Umbilical cord (tissue), 2 donors: ENCODE measurements at places on chromosomes 3 and 15.

DNA sequence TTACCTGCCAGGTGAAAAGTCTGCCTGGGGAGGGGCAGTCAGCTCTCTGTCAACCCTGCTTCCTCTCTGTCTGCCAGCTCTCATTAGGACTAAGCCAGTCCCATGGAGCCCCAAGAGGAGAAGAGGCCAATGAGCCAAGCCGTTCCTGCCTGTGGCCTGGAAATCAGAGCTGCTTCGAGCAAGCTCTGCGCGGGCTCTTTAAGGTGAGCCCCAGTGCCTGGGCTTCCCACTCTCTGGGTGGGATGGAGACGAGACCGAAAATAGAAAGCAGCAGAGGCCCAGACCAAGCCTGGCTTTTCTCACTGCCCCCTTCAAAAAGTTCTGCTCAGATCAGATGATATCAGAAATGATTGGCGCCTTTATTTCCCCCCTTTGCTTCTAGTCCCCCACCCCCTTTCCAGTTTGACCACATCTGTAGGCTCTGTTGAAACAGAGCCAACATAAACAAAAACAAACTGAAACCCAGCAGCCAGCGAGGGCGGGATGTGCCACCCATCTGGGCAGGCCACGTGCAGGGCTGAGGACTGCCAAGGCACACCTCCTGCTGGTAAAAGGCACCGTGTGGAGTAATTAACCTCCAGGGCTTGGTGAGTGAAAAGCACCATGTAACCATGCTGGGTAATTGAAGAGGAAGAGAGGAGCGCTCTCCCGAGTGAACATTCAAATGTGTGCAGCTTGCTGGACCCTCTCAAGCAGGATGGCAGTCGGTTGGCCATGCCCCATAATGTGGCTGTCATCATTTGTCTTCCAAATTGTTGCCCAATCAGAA lies 471.0 kb upstream of the PROK2 start:
- DNase-seq: peak; percentile 88

DNA sequence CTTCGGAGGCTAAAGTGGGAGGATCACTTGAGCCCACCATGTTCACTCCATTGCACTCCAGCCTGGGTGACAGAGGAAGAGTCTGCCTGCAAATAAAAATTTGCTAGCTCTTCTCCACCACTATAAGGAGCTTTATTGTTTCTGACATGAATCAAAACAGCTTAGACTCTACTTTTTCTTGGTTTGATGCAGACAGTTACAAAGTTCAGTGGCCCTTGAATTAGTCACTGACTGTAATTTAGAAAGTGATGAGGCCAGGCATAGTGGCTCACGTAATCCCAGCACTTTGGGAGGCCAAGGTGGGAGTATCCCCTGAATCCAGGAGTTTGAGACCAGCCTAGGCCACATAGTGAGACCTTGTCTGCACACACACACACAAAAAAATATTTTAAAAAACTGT lies 172.4 kb upstream of the CGNL1 start:
- no peak for DNase-seq

DNA sequence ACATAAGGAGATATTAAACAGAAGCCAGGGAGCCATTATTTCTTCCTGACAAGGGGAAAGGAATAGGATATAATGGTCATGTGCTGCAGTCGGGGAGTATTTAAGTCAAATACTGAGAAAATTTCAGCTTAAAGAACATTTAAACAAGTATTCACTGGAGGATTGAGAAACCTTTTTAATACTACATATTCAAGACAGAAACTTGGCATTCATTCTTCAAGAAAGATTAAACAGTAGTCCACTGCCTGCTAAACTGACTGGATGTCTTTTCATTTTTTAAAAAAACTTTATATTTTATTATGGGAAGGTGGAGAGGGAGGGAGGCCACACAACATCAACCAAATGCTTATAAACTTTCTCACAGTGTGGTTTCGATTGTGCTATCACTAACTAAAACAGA lies 107.4 kb upstream of the CBLB start:
- peak; percentile 62 for DNase-seq

DNA sequence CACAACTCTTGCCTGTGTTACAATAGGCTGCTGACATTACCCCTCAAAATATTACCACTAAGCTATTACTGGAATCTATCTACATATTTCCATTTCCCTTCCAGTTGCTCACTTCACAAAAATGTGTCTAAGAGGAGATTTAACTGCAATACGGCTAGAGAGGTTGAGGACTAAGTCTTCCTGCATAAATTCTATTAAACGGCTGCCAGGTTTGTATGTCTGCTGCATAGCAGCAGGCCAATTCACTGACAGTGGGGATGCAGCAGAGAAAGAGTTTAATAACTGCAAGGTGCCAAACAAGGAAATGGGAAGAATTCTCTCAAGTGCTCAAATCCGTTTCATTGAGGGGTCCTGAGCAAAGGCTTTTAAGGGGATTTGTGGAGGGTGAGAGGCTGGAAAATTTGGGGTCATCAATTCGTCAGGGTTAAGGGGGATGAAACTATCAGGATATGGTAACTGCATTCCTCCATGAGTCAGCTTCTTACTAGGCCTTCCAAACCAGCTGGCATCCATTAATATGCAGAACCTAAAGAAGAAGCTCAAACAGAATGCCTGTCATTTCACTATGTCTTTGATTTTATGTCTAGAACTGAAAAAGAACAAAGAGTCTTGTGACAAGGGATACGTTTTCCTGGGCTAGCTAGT lies 675.6 kb downstream of the TBL1XR1 start:
- no peak for DNase-seq

DNA sequence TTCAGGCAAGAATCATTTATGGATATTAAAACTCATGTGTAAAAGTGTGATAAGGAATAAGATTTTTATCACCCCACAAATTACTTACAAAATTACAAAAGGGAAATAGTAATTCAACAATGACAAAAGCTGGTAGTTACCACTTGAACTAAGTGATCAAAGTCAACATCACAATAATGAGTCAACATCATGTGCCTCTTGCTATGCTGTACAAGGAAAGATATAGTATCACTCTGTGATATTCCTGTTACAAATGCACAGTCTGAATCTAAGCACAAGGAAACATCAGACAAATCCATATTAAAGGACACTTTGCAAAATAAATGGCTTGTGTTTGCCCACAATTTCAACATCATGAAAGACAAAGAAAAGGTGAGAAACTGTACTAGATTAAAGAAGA lies 90.5 kb upstream of the PLCL2 start:
- no peak for DNase-seq

DNA sequence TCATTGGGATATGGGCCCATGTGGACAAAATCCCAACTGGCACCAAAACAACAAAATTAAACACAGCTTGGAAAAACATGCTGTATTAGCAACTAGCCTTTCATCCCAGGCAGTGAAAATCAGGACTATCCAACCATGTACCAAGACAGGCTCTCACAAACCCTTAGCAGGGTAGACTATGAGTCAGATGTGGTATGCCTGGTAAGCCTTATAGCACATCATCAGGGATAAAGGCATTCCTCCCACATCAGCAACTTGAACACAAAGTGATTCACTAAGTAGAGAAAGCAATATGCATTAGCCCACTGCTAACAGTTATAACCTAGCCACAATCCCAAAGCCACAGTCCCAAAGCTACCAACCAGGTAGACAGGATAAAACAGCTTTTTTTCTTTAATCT lies 8.0 kb downstream of the CEP152 start:
- DNase-seq: peak; percentile 92

DNA sequence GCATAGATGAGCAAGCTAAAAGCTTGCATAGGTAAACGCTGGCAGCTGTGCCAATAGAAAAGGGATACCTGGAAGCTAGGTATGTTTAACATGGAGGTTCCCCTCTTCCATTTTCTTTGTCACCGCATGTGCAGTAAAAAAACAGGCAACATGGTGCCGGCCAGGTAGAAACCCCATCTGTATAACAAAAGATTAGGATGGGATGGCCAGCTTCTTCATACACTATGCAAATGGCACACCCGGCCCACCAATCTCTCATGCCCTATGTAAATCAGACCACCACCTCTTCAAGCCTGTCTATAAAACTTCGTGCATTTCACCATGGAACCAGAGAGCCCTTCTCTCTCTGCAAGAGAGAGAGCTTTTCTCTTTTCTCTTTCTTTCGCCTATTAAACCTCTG lies 224.3 kb upstream of the P2RY1 start:
- DNase-seq: no peak

- no peak for DNase-seq
Observed at GRCh38 chr3:37037352-37037751, 44.0 kb downstream of the MLH1 start.

GRCh38 chr3:42557854-42558253 lies 23.9 kb downstream of the SEC22C start:
- DNase-seq: no peak

GRCh38 chr3:23244324-23245041 lies 41.4 kb downstream of the UBE2E2 start:
- DNase-seq: no peak

DNA sequence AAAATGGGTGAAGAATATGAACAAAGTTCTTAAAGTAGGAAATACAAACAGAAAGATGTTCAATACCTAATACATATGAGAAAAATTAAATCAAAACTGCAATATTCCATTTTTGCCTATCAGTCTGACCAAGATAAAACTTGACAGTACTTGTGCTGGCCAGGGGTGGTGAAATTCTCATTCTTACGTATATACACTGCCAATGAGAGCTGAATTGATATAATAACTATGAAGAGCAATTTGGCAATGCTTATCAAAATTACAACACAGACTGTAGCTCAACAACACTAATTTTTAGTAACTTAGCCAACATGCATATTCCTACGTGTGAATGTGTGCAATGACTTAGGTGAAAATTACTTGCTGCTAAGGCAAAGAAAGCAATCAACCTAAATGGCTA lies 90.2 kb downstream of the SETD2 start:
- no peak for DNase-seq

DNA sequence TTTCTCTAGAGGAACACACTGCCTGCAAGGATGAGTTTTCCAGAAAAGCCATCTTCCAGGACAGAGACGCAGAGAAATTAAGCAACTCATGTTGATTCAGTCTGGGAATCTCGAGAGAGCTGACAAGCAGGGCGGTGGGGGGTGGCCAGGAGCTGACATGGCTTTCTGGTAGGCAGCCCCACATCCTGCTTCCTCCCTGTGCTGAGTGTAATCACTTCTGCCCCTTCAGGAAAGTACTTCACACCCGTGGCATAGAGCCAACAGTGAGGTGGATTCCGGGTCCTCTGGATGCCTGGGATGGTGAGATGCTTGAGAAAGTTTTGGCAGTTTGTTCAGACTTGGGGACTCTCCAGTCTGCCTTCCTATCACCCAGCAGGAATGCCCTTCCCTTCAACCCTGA lies 221.1 kb downstream of the SLCO3A1 start:
- DNase-seq: peak; percentile 18

DNA sequence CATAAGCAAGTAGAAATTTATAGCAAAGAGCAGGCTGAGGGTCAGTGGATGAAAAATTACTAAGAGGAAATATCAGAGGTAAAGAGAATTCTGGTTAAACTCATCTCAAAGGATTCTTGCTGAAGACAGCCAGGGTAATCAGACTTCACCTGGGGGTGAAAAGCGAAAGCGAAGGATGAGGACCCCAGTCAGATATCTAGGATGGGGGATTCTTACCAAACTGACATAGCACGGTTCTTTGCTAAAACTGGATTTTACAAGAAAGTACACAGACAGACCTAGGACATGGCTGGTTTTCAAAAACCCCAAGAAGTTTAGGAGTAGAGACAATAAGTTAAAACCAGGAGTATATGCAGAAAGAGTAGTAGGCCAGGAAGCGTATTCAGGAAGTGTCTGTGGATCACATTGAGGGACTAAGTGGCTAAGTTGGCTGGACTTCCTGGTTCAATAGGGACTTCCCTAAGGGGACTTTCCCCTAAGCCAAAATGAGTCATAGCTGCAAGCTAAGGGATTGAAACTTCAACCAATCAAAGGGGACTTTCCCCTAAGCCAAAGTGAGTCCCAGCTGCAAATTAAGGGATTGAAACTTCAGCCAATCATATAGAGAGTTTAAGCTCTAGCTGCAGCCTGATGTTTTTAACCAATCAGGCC lies 2.4 kb upstream of the CFAP91 start:
- no peak for DNase-seq

DNA sequence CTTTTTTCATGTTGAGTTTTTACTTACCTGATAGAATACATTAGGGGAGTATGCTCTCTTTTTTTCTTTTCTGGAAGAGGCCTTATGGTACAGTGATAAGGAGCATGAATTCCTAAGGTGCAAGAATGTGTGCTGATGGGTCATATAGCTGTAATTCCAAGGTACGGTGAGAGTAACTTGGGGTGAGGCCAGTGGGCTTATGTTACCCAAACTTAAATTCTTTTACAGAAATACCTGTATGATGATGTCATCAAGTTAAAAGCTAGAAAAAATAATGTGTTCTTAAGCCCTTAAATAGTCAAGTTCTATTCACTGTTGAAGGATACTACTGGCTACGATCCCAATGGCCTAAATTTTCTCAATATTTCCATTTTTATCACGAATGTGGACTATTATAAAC lies 111.2 kb downstream of the GMPS start:
- no peak for DNase-seq

GRCh38 chr3:99892332-99892731 lies 74.7 kb downstream of the CMSS1 start:
- no peak for DNase-seq

- no peak for DNase-seq
Observed at GRCh38 chr3:138818185-138818860, 16.4 kb downstream of the PIK3CB start.

GRCh38 chr3:123338620-123339061 lies 110.2 kb downstream of the ADCY5 start:
- DNase-seq: no peak

GRCh38 chr3:159091936-159092335 lies 290.1 kb downstream of the MFSD1 start:
- DNase-seq: no peak

- DNase-seq: no peak
Observed at GRCh38 chr3:125302932-125303331, 72.2 kb downstream of the ZNF148 start.

DNA sequence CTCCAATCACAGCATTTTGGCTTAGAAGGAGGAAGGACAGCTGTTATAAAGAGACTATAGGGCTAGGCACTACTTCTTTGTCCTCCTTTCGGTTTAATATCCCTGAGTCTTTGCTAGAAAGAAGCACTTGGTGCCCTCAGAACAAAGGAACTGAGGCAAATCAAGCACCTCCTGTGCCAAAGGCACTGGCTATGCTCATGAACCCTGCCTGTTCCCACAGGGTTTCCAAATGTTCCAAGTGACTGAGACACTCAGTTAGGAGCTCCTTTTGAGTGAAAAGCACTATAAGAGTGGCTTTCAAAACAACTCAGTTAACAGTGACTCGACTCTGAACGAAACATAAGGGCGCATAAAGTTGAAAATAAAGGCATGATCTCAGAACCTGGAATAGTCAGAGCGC lies 25.0 kb downstream of the TBC1D2B start:
- no peak for DNase-seq
